ENCODE measurements at places on chromosomes 1 and 21.

- no peak for DNase-seq
Measured at GRCh38 chr1:154179946-154180687, 11.8 kb downstream of the TPM3 start.

DNA sequence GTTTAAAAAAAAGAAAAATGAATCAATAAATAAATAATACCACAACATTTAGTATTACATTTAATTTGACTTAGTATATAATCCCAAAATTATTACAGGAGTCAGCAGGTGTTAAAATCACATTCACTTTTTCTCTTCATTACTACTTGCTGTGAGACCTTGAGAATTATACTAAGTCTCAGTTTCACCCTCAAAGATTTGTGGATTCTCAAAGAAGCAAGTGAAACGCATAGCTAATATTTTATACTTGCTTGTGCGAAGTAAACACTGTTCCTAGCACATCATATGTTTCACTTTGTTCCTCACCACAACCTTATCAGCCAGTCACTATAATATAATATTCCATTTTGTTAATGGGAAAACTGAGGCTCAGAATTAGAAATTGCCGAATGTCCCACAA is 4.0 kb downstream of the CLCA1 start:
- DNase-seq: no peak

DNA sequence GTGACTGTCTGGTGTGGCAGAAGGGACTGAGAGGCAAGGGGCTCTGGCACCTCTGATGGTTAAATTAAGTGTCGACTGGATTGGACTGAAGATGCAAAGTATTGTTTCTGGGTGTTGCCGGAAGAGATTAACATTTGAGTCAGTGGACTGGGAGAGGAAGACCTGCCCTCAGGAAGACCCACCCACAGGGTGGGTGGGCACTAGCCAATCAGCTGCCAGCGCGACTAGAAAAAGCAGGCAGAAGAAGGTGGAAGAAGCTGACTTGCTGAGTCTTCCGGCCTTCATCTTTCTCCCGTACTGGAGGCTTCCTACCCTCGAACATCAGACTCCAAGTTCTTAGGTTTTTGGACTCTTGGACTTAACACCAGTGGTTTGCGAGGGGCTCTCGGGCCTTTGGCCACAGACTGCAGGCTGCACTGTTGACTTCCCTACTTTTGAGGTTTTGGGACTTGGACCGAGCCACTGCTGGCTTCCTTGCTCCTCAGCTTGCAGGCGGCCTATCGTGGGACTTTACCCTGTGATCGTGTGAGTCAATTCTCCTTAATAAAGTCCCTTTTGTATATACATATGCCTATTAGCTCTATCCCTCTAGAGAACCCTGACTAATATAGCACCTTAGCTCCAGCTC is 79.6 kb downstream of the KAZN start:
- DNase-seq: no peak

- no peak for DNase-seq
Measured at GRCh38 chr1:7613851-7614205, 157.3 kb upstream of the VAMP3 start.

GRCh38 chr1:117398957-117399356 is 31.7 kb downstream of the MAN1A2 start:
- DNase-seq: no peak

- no peak for DNase-seq
Measured at GRCh38 chr21:46080171-46081021, 17.5 kb upstream of the COL6A2 start.

DNA sequence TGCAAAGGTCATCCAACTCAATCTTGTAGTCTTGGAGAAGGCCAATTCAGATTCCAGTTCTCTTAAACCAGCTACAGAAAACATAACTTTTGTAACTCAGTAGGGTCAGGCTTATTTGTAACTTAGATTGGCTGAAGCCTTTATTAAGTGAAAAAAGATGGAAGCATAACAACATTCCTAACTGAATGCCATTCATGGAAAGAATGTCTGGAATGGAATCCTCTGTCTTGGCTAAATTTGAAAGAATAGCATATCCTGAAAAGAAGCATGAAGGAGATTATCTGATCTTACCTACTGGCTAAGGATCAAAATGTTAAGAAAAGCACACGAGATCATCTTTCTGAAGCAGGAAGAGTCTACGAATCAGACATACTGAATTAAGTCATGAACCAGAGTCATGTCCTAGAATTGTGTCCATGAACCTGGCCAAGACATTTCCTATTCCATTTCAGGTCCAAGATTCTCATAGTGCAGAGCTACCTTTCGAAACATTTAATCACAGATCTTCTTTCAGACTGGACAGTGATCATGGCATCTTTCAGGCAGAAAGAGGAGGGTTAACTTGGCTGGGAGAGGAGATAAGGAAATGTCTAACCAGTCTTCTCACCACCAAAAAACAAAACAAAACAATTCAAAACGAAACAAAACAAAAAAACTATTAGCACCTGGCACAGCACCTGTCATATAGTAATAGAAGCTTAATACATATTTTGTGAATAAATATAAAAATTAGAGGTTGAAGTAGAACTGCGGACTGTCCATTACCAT is 75.6 kb downstream of the XCL2 start:
- DNase-seq: no peak

DNA sequence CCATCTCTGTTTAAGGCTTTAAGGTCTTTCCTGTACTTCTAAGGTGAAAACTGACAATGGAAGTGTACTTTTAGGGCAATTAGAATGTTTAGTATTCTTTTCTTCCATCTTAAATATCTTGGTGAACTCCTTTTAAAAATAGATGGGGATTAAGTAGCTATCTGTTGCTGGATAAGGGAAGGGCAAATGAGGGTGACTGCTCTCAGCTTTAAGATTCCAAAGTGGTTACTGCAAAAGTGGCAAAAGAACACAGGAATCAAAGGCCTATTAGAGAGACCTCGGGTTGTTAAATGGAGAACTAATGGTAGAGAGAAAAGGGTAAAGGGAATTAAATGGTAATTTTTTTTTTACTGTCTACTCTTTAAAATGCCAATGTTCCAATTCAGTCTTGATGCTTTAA is 774.1 kb upstream of the B3GALT2 start:
- no peak for DNase-seq

DNA sequence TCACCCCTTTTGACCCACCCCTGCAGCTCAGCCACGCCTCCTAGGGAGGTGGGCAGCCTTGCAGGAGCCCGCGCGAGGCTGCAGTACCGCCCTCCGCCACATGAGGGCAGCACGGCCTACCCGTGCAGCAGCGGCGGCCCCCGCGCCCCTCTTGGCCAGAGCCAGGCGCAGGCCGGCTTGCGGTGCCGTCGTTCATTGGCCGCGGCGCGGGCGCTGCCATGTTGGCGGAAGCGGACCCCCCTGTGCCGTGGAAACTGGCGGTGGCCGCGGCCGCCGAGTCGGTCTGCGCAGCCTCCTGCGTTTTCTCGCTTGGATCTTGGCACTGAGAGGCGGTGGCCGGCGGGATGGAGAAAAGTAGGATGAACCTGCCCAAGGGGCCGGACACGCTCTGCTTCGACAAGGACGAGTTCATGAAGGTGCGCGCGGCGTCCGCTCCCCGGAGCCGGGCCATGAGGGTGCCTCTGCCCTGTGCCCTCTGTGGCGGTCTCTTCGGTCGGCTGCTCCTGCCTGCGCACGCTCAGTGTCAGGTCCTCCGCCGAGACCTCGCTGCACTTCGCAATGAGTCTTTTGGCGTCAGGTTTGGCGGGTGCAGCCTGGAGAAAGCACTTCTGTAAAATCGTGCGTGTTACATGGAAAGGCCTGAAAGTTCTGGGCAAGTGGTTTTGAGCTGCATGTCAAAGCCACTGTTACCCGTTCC is at the start of gene COG2:
TSS of gene COG2 (plus strand) at position 219 of the 697 bp plus-strand sequence. CDS start at position 345, 126 bp downstream.
- peak; percentile 98 for DNase-seq

- DNase-seq: no peak
Measured at GRCh38 chr21:29389136-29389535, 90.4 kb downstream of the BACH1 start.

DNA sequence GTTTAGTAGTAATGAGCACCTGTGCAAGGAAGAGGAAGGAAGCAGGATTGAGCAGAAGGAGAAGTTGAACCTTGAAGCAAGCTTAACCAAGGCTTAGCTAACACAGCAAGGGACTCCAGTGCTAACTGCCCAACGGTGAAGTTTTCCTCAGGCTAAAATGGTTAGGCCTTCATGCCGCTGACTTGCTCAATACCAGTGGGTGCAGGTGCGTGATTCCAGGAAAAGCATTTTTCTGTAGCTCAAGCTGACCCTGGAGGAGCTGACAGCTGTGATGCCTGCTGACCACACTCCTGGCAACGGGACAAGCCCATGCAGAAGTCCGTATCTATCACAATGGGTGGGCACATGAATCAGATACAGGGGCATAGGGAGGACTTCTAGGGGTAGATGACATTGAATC is 76.5 kb upstream of the FGGY start:
- DNase-seq: peak; percentile 18

GRCh38 chr1:18178111-18178510 is 70.5 kb downstream of the IGSF21 start:
- no peak for DNase-seq

GRCh38 chr1:157004327-157004726 is 41.2 kb downstream of the ARHGEF11 start:
- DNase-seq: no peak

DNA sequence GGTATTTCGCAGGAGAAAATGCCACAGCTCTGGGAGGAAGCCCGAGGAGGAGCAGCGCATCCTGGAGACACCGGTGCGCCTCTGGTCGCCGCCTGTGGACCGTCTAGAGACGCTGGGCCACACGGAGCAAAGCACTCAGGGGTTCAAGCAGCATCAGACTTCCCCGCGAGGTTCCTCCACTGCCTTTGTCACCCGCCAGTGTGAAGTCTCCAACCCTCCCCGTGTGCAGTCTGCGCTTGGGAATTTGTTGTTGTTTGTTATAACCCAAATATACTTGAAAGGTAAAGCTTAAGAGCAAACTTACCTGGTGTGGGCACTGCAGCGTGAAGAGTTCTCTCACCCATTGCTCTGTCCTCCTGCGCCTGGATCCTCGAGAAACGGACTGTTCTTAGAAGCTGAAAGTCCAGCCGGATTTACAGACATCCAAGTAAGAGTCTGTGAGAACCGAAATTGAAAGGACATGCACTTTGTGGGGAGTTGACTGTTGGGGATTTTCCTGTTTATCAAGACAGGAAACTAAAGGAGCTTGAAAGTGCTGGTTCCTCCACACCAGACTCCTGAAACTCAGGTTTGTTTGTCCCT is at the start of gene GBP4:
TSS of gene GBP4 (minus strand) at position 452 of the 582 bp plus-strand sequence. CDS start at position 344, 108 bp downstream.
- peak; percentile 59 for DNase-seq

GRCh38 chr1:8572106-8572505 is 245.3 kb downstream of the RERE start:
- no peak for DNase-seq

DNA sequence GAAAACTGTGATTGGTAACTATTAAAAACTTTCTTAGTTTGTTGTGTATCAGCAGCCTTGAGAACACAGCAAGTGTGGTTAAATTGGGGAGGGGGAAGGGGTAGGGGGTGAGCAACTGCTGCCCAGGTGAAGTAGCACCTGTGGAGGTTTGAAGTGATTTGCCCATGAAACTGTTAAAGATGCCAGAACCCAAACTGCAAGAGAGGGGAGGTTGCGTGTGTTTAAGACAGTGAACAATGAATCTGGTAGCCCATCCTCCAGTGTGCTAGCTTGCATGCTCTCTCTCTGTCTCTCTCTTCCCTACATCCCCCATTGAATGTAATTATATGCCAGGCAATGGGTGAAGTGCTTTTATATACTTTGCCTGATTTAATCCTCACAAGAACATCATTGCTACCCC is 154.7 kb downstream of the RUNX1 start:
- no peak for DNase-seq

DNA sequence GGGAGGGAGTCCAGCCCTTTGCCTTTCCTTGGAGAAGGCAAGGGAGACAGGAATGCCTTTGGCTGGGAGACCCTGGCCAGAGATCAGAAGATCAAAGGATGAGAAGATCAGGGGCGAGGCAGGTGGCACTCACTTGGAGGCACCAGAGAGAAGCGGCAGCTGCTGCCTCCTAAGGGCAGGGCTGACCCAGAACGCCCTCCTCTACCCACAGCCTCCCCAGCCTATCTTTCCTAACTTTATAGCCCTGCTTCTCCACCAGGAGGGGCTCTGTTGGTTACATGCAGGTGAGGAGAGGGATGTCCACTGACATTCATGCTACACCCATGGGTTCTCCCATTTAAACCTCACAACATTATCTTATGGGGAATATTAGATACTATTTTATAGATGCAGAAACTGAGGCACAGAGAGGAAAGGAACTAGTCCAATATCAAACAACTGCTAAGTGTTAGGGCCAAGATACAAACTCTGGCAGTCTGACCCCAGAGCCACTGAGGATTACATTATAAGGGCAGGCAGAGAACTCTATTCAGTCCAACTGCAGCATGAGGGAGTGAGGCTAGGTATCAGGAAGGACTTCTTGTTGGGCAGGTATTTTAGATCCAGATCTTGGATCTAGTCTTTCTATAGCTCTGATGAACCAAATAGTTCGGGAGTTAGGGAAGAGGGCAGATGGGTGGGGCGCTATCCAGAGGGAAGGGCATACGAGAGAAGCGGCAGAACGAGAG is 19.9 kb downstream of the LGR6 start:
- peak; percentile 95 for DNase-seq

- no peak for DNase-seq
Measured at GRCh38 chr1:200369706-200370105, 40.1 kb downstream of the ZNF281 start.

GRCh38 chr1:161177112-161177935 is at the start of gene B4GALT3:
TSS of gene B4GALT3 (minus strand) at chr1:161177507. CDS start at chr1:161176060, 1,447 bp downstream.
- peak; percentile 95 for DNase-seq

DNA sequence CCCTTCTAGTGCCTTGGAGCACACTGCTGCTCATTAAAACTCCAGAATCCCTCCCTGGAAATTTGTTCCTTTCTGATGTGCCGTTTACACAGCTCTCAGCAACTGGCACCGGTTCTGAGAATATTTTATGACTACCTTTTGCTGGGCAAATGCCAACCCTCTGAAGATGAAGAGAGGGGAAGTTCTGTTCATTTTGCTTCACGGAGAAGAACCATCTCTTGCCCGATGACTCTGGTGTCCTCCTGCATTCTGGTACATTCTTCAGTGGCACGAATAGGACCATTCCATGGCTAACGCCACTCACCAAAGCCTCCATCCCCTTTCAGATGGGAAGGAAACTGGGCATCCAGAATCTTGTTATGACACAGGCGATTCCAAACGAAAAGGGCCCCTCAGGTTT is 96.2 kb upstream of the SIM2 start:
- DNase-seq: no peak

DNA sequence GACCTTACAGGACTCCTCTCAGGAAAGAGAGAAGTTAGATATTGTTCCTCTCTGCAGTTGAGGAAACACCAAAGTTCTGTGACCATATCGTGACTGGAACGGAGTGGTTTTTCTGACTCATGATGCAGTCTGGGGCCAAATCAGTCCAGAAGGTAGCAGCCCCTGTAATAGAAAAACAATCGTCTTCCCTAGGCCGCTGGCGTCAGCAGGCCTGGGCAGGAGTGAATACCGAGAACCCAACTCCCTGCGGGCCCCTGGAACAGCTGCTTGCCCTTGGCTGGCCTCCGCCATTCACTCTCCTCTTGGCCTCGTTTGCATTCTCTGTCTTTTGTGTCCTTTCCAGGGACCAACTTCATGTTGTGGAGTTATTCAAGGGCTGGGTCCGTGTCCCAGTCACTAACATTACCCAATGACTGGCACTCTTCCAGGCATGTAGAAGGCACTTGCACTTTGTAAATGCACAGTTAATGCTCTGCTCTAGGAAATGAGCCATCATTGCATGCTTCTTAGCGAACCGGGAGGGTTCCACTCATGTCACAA is 10.9 kb upstream of the CD101 start:
- no peak for DNase-seq
